ENCODE measurements at places on chromosomes 7 and 10.

DNA sequence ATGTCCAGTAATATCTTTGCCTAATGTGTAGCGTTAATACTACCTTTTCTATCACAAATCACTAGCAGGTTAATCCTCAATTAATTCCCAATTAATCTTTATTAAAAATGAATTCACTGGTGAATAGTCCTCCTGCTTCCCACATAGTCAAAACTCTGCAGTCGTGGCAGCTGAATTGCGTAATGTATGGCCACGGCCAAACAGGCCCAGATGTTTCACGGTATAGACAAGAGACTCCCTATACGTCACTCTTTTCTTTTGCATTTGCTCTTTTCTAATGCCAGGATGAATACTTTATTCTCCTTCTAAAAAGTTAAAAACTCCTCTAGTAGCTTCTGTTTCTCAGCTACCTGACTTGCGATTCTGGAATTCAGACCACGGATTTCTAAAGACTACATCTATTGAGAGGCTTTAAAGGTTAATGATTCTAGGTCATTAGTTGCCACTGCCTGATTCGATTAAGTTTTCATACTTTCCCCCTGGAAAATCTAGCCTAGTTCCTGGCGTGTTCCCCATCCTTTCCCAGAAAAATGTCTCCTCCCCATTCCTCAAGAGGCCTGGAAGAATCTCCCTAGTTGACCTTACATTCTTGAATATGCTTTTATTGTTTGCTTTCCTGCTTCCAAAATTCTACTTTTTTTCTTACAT lies 16.9 kb downstream of the MEOX2 start:
- DNase-seq: no peak

GRCh38 chr10:28737096-28737495 lies 59.8 kb downstream of the BAMBI start:
- no peak for DNase-seq

DNA sequence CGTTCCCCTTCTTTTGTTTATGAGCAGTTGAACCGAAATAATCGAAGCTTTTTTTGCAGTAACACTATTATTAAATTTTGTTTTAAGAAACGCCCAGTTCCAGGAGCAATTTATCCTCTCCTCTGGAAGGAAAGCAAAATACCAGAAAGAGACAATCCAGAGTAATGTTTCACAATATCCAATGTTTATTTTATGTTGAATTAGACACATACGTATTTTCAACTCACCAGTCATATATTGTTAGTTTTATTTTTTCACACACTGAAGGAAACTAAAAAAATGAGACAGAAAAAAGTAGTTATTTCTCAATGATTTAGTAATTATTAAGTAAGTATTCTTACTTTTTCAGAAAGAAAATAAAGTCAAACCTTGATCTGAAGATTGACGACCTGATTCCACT lies 85.1 kb downstream of the MYOF start:
- no peak for DNase-seq

GRCh38 chr10:79358811-79359210 lies 11.5 kb downstream of the PPIF start:
- DNase-seq: peak; percentile 34

GRCh38 chr10:132984801-132985545 lies 42.6 kb upstream of the CFAP46 start:
- DNase-seq: no peak

DNA sequence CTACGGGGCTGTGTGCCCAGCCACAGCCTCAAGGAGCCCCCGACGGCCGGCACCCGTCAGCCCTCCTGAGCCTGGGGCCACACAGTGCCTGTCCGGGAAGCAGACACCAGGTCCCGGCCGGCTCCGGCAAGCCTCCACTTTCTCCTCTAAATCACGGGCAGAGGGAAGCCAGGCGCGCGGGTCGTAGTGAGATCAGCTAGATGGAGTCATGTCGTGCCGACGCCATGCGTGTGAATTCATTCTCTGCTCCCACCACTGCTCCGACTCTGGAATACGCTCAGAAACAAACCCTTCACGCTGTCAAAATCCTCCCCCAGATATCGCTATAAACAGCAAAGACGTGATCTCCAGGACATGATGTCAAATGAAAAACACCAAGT lies 93.7 kb upstream of the DNAAF5 start:
- DNase-seq: no peak

- DNase-seq: no peak
Observed at GRCh38 chr10:72250666-72251065, 23.1 kb upstream of the DDIT4 start.

GRCh38 chr10:47364366-47364765 lies 16.2 kb downstream of the RBP3 start:
- DNase-seq: no peak

- DNase-seq: no peak
Observed at GRCh38 chr7:117127585-117128168, 174.4 kb downstream of the ST7 start.

GRCh38 chr7:134891696-134892678 lies 94.3 kb upstream of the AGBL3 start:
- no peak for DNase-seq

DNA sequence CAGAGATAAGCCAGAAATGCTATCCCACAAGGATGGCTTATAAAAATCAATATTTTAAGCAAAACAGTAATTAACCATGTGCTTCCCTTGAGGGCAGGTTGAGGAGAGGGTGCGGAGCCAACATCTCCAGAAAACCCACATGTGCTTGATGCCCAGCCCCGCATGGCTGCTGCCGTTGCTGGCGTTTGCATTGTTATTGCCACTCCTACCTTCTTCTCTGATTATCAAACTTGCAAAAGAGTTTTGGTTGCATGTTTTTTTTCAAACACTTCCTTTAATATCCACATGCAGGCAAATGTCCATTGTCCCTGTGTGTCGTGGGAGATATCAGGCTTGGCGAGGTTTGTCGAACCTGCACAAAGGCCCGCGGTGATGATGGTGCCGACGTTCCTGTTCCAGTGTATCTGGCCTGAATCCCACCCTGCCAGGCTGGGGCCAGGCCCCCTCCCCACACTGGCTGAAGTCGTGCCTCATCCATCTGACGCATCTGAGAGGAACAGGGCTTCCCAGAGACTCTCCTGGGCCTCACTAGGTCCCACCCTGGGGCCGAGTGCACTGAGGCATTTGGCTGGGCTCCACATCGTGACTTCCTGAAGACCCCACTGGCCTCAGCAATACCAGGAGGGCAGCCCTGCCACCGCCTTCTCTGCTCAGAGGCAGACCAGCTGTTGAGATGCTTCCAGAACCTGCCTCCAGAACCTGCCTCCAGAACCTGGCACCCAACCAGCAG lies 40.9 kb downstream of the TCERG1L start:
- DNase-seq: no peak

DNA sequence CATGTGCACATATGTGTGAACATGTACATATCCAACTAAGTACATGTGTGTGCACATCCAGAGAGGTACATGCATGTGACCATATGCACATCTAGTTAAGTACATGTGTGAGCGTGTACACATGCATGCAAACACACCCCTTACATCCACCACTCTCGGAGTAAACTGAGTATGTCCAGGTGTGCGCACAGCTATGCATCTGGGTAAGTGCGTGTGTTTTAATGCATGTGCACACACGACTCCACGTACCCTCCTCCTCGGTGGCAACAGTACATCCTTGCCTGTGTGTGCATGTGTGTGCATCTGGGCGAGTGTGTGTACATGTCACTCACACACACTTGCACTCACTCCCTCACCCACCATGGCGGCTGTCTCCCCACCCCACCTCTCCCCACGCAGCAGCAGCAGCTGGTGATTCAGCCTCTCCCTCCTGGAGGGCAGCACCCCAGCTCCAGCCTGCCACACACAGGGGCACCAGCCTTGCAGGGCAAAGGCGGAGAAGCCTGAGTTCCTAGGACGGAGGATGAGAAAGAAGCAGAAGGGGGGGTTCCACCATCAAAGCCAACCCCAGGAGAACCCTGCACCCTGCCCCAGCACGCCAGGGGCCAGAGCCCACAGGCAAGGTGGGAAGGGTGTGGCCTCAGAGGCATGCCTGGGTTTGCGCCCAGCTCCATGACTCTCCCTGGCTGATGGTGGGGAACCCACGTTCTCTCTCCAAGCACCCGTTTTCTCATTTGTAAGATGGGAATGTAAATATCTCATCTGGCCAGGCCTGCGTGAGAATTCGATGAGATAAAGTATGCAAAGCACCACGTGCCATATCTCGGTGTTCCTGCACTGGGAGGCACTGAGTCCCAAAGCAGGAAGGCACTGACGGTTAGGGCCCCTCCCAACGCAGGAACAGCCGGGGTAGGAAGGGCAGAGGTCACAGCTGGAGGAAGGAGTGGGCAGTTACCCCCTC lies 27.7 kb upstream of the DNAAF5 start:
- no peak for DNase-seq

DNA sequence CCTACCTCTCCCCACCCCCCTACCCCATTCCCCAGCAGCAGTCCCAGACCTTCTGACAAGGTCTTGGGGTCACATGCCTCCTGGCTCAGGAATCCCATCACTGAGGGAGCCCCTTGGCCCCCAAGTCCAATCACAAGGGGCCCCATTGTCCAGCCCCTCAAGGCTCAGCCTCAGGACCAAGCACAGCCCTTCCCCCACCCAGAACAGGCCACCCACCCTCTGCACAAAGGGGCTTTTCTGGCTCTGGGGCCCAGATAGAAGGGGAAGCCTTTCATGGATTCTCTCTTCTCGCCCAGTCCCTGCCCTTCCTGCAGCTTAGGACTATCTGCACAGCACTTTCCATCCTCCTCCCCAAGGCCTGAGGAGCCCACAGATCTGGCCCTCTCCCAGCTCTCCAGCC lies 4.8 kb downstream of the FBXL15 start:
- no peak for DNase-seq

- no peak for DNase-seq
Observed at GRCh38 chr10:68155615-68156210, 46.4 kb downstream of the MYPN start.
